ENCODE measurements at places on chromosomes 6 and 20. TPM values are rescaled to one million over a fixed set of nuclear protein-coding genes. Genes with fewer than 3 reads are reported as not detected.

Gene TMEM244
- total RNA-seq = not detected

Gene ABHD16B
- not detected for total RNA-seq

Gene C6orf15
- not detected for total RNA-seq

Gene LY86
- 4.9 TPM for total RNA-seq

Gene XKR7
- total RNA-seq = not detected

Gene IRF4
- total RNA-seq = 2.9 TPM
